ENCODE measurements at places on chromosomes 1 and 21.

DNA sequence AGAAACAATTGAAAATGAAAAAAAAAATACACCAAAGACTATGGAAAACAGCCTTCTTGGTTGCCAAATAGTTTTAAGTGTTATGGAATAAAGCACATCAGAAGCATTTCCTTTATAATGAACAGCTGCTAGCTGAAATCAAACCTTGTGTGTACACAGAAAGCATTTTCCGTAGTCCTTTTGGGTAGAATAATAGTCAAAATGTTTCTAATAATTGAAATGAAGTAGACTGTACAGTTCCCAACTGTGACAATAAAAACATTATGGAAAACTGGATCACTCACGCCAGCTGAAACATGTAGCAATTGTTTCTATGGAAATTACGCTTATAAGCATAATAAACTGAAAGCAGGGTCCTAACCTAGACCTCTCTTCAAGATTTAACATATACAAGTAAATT, 856.3 kb upstream of the B3GALT2 start:
- no peak for DNase-seq

DNA sequence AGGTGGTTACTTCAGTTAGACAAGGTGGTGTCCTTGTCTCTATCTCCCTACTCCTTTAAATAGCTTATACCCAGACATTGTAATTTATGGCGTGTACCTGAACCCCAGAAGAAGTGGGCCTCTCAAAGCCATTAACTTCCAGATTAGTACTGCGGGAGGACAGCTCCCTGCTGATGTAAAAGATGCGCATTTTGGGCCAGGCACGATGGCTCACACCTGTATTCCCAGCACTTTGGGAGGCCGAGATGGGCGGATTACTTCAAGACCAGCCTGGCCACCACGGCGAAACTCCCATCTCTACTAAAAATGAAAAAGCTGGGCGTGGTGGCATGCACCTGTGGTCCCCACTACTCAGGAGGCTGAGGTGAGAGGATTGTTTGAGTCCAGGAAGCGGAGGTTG, 15.0 kb upstream of the PLEKHM2 start:
- no peak for DNase-seq

- DNase-seq, result no peak
These were observed 15.7 kb downstream of the S100A16 start for GRCh38 chr1:153597206-153597605.

DNA sequence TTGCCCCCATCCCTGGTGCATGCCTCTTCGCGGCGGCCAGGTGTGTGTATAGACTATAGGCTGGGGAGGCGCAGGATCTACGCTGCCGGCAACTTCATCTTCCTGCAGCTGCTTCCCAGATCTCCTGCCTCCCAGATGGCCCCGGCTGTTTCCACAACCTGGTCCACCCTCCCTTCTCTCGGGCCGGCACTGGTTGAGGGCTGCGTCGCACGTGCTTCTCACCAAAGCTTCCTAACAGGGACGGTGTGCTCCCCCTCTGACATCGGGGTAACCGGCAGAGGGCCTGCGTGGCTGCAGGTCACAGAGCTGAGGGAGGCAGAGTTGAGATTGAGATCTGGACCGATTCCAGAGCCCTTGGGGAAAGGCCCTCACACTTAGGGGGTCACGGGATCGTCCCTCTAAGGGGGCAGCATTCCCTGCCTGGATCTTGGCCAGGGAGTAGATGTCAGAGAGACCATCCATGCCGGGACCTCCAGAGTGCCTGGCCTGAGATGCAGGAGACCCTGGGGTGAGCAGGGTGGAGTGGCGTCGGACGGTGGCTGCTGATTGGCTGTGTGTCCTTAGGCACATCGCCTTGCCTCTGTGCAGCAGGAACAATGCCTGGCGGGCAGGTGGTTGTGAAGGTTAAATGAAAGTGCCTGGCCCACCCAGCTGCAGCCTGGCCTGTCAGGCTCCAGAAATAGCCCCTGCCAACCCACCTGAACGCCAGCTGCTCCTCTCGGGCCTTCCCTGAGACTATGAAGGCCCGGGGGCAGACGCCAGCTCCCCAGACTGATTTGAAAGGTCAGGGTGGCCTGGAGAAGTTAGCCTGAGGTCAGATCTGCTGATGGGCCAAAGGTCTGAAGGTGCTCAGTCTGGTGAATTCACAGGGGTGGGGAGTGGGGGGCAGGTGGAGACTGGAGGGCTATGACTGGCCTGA, 6.1 kb upstream of the MASP2 start:
- no peak for DNase-seq

DNA sequence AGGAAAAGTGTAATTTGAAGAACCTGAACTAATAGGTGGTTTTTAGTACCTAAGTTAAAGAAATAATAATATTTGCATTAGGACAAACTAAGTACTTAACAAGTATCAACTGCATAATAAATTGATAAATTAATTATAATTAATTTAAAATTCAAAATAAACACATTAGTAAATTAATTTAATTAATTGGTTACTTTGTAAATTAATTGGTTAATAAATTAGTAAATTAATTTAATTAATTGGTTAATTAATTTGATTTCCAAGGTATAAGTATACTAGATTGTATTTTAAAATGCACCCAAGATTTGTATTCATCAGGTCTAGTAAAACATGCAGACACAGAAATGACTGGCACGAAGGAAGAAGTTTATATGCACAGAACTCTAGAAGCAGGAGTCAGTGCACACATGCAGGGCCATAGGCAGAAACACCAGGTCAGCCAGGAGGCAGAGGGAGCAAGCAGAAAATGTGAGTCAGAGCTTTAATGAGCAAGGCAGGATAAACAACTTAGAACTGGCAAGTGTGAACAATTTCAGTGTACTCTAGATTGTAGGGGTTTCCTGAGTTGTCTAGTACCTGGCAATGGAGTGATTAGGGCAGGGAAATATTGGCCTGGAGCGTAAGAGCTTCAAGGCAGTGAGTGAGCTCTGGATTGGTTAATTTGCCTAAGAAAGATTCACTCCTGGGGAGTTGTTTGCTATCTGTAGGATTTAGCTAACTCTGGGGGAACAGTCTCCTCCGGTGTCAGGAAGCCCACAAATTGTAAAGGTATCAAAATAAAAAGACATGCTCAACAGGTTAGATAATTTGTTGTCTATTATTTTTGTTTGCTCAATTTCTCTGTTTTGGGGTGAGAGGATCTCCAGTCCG, 665.7 kb downstream of the MRPL39 start:
- DNase-seq, result peak; percentile 6

DNA sequence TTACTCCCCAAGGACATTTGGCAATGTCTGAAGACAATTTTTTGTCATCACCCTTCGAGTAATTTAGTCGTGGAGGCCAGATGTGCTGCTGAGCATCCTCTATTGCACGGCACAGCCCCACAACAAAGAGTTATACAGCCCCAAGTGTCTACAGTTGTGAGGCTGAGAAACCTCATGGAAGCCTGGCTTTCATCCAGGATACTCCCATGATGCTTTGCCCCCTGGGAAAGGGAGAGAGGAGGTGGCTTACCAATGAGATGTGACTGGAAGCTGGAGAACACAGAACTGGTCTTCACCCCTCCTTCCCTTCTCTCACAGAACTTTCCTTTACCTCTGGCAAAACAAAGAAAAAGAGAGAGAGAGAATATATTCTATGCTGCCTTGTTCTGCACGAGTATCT, 150.9 kb upstream of the VAMP3 start:
- no peak for DNase-seq

- DNase-seq, result no peak
These were observed 33.5 kb downstream of the ADGRL2 start for GRCh38 chr1:81834268-81834667.

- DNase-seq, result no peak
These were observed 17.2 kb upstream of the BEND5 start for GRCh38 chr1:48793863-48794262.

GRCh38 chr1:81111818-81112217, 688.9 kb upstream of the ADGRL2 start:
- peak; percentile 1 for DNase-seq

DNA sequence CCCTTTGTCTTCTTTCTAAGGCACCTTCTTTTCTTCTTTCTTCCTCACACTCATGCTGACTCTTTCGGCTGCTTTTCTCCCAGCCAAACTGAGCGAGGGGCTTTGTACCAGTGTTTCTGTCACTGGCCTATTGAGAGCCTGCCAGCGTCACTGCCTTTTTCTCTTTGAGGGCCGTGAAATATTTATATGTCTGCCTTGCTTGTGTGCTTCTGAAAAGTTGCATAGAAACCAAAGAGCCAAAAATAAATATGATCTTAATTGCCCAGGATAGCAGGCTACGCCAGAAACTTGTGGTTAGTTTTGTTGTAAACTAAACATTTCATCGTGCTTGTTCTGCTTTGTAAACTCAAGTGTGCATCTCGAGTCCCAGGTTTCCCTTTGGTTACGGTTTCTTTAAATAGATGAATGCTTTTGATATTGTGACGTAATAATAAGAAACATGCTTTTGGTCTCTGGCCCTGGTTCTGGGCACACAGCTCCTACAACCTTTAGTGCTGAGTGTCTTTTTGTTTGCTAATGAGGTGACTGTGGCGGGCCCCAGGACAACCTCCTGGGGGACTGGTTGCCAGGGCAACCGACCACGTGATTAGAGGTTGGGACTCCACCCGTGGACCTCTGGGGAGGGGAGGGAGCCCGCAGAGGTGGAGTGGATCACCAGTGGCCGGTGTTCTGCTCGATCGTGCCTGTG, 10.8 kb downstream of the SLC37A1 start:
- no peak for DNase-seq

DNA sequence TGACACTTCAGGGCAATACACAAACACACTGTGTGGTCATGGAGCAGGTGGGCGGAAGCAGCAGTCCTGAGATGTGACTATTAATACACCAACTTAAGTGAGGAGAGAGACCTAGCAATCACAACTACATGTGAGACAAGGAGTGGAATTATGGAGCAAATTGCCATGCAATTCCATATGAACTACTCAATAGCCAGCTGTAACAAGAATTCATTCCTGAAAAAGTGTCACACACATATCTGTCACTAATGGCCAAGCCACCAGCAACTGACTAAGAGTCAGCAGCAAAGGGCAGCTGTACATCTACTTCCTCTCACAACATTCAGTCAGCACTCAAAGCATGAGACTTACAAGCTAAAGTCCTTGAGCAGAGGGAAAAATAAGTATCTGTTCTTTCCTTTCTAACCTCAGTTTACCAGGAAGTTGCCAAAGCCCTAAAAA, 46.2 kb downstream of the GPR3 start:
- DNase-seq, result no peak

DNA sequence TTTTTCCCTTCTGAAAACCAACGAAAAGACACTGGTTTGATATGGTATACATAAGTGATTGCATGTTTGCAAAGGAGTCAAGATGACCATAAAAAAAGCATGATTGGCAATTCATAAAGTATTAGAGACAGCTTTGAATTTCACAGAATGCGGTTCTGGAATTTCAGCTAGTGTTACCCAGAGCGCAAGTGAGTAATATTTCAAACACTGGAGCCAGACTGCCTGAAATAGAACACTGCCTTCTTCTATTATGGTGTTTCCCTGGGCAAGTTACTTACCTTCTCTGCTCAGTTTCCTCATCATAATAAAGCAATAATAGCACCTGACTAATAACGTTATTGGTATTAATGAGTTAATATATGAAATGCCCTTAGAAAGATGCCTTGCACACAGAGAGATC, 54.7 kb downstream of the NEGR1 start:
- no peak for DNase-seq

DNA sequence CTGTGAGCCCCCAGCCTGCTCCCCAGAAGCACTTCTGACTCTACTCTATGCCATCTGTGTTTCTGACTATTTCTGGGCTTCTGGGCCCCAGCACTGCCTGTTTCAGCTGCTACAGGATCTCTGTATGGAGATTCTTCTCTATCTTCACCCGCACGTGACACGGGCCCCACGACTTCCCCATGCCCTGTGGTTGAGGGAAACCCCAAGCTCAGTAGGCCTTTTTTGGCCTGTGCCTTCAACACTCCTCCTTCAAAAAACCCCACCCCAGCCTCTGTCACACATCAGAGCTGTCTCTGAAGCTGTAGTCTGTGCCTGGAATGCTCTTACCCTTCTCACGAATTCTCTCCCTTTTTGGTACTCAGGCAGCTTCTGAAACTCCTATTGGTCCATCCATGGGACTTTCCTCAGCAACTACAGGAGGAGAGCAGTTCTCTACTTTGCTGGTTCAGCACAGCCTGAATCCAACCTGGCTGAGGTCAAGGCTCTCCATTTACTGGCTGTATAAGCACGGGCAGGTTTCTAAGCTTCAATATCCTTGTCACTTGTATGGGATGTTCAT, 2.0 kb upstream of the NID1 start:
- no peak for DNase-seq

DNA sequence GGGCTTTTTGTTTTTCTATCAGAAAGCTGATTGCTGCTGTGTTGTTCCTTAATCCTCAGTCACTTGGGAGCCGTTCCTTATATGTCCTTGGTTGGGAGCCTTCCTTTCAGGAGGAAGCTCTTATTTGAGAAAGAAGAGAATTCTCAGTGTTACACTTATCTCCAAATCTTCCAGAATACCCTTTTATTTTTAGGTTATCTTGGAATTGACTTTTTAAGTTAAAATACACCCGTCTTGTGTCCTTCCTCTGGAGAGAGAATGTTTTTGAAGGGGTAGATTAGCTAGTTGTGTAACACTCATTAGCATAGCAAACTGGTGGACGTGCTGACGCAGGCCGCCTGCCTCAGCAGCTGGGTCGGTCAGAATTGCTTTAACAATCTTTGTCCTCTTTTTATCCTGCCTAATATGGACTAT, 42.1 kb downstream of the LRRC8B start:
- DNase-seq, result no peak

GRCh38 chr1:169999331-169999741, 75.2 kb downstream of the KIFAP3 start:
- no peak for DNase-seq

DNA sequence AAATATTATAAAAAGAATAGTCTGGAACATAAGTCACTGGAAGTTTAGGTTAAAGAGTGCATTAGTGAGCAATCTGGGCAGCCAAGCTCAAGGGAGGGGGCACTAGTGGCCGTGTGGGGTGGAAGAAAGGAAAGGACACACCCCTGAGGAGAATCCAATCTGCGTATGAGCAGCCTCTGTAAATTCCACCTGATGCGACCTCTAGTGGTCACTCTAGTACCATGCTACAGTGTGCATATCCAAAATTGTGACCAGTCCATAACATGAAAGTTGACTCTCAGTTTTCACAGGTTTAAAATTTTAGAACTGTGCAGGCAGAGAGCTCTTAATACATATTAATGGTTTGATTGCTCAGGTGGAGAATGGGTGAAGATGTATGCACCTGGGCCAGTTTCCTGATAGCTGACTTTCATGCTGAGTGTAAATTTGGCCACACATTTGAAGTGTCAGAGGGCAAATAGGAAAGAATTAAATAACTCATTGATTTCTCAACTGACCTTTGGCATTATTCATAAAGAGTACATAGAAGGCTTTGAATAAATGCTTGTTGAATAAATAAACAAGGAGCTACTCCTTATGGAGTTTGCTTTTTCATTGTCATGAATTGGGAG, 105.9 kb upstream of the C21orf91 start:
- DNase-seq, result peak; percentile 56

- no peak for DNase-seq
These were observed 12.3 kb upstream of the HSD11B1 start for GRCh38 chr1:209692296-209692695.
